ENCODE measurements at places on chromosomes 3 and 15. TPM values are rescaled to one million over a fixed set of nuclear protein-coding genes. Genes with fewer than 3 reads are reported as not detected.

- peak; percentile 22 for DNase-seq
These were observed 1.9 kb downstream of the SLC33A1 start for GRCh38 chr3:155852341-155852740.

DNA sequence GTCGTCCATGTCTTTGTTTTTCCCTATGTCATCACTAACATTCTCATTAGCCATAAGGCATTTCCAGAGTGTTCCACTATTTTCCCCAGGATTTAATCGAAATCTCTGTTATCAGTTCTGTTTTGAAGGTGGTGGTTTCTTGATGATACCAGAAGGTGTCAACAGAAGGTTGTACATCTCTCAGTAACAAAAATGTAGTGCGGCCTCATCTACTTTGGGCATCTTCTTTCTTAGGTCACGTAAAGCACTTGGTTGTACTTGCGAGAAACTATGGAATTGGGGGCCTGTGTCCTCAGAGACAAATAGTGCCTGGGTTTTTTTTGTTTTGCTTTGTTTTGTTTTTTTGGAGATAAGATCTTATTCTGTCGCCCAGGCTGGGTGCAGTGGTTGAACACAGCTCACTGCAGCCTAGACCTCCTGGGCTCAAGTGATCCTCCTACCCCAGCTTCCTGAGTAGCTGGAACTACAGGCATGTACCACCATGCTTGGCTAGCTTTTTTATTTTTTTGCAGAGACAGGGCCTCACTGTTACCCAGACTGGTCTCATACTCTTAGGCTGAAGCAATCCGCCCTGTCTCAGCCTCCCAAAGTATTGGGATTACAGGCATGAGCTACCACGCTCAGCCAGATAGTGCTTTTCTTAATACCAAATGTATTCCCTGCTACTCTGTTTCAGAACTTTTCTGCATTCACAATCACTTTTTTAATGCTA is 61.2 kb upstream of the FURIN start:
- DNase-seq: peak; percentile 34

CILP gene
- 0.09 TPM for polyA plus RNA-seq

DNA sequence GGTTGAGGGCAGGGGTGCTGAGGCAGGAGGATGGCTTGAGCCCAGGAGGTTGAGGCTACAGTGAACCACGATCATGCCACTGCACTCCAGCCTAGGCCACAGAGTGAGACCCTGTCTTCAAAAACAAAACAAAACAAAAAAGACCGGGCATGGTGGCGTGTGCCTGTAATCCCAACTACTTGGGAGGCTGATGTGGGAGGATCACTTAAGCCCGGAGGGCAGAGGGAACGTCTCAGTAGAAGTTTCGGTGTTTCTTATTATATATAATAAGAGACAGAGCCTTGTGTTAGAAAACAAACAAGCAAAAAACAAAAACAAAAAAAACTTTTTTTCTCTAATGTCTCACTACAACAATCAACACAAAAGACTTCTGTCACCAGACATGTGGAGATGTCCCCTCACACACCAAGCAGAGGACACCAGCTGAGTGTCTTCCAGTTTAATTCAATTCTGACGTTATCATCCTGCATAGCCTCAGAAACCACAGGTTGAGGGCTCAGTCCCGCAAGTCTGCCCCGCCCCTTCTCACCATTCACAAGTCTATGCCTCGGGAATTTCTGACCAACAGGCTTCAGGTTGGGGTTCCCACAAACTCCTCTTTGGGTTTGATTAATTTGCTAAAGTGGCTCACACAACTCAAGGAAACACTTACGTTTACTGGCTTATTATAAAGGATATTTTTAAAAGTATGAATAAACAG is 24.0 kb upstream of the EIF4A2 start:
- DNase-seq: no peak

LZTFL1 gene
- polyA plus RNA-seq: 12.7 TPM

DNA sequence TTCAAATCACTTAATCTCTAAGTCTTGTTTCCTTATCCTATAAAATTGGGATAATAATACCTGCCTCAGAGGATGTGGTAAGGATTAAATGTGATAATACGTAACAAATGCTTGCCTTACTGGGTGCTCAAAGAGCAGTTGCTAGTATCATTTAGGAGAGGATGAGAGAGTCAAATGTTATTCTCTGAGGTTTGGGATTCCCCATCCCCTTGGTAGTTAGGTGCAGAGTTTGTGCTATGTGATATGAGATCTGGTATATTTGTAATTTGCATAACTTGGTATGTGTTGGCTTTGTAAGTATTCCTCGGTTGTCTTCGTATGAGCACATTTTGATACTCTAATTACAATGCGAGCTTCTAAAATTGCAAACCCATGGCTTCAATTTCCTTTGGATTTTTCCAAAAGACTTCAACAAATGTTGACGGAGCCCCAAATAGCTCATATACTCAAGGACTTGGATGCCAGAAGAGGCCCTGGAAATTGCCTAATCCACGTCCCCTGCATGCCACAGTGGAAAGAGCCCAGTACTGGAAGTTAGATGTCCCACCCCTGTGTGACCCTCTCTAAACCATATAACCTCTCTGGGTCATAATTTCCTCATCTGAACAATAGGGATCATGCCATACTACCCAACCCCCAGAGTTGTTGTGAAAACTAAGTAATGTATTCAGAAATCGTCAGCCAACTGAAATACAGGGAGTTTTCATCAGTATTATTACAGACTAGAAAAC is 85.0 kb downstream of the FBN1 start:
- DNase-seq: peak; percentile 51

DNA sequence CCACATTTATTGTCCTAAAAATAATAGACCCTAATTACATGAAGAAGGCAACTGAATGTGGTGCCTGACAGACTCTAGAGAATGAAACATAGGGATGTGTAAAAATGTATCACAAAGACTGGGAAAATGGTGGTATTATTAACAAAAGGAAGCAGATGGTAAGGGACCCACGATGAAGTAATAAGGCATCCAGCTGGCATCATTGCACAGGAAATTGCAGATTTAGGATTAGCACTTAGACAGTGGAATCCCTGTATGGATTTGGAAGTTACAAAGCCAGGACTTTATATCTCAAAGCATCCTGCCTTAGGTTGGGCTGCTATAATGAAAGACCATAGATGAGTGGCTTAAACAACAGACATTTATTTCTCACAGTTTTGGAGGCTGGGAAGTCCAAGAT is 104.3 kb downstream of the PPM1L start:
- DNase-seq: no peak

DNA sequence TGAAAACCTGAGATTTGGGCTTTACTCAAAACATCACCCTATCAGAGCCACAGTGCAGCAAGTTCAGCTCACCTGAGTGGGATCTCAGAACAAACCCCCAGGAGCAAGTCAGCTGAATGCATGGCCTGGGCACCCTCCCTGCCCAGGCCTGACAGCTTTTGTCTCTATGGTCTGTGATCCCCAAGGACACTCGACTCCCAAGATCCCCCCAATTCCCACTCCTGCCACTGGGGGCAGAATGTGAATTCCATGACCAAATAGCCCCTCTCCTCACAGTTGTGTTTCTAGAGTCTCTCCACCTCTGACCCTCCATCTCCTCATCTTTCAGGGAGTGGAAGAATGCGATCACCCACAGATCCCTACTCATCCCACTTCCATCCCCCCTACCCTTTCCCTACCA is 58.9 kb downstream of the ZNF445 start:
- no peak for DNase-seq

GRCh38 chr3:161498259-161498921 is 1.8 kb downstream of the OTOL1 start:
- no peak for DNase-seq

DNA sequence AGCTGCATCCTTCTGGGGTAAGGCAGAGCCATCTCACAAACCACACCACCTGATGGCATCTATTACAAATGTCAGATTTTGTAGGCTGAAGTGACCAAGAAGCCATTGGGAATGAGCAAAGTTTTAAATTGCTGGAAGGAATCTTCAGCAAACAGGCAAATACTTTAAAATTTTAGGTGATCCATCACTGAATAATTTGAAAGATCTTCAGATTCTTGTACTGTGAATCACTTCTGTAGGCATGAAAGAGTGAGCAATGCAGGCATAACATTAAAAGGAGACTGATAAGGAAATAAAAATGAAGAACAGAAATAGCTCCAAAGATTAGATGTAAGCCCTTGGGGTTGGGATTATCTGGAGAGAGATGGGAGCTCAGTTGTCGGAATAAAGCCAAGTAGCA is 36.0 kb upstream of the ALDH1L1 start:
- DNase-seq: peak; percentile 65

GRCh38 chr3:111594781-111595180 is 365 bp downstream of the ZBED2 start:
- no peak for DNase-seq

SLC22A13 gene
- polyA plus RNA-seq: not detected

DNA sequence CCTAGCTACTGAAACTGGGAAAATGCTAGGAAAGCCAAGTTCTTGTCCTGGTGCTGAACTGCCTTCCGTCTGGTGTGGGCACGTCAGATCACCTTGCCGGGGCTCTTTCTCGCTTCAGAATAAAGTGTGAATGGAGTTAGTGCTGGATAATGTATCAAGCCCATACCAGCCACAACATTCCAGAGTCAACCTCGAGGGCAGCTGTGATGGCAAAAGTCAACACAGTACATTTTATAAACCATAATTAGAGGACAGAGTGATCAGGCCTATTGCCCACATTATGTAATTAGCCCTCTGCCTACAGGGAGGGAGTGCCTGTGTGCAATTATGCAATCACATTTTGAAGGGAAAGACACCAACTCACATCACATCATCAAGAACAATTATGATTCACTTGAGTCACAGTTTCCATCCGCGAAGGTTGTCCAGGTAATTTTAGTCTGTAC is 165.2 kb downstream of the RORA start:
- DNase-seq: no peak

C3orf85 gene
- not detected for polyA plus RNA-seq

GRCh38 chr3:135991621-135992020 is 26.1 kb downstream of the PPP2R3A start:
- no peak for DNase-seq

GOLGA8N gene
- 0.35 TPM for polyA plus RNA-seq

ROPN1 gene
- polyA plus RNA-seq: not detected

DNA sequence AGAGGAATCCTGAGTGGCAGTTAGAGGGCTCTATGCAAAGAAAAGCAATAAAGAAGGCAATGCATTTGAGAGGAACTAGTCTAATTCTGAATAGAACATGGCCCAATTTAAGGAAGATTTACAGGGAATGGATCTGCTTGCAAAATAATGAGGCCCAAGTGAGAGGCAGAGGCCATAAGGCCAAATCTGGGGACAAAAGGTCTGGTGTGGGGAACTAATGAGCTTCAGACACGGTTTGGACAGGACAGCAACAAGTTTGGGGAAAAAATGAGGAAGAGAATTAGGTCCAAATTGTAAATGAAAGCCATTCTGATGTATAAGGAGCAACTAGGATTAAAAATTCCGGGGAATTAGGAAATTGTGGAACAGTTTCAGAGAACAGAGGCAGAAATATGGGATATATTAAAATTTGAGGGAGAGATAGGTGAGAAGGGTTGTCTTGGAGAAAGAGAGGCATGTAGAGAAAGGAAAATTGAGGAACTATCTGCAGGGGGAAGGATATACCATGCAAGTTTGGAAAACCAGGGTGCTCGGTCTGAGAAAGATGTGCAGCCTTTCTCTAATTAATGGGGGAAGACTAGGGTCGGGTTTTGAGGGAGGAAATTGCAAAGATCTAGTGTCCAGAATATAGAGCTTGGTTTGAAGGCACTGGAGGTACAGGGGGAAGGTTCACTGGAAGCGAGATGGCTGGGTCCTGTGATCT is 73.8 kb downstream of the RBPMS2 start:
- DNase-seq: no peak

- DNase-seq: no peak
These were observed 31.0 kb upstream of the AVEN start for GRCh38 chr15:34070003-34070402.

DNA sequence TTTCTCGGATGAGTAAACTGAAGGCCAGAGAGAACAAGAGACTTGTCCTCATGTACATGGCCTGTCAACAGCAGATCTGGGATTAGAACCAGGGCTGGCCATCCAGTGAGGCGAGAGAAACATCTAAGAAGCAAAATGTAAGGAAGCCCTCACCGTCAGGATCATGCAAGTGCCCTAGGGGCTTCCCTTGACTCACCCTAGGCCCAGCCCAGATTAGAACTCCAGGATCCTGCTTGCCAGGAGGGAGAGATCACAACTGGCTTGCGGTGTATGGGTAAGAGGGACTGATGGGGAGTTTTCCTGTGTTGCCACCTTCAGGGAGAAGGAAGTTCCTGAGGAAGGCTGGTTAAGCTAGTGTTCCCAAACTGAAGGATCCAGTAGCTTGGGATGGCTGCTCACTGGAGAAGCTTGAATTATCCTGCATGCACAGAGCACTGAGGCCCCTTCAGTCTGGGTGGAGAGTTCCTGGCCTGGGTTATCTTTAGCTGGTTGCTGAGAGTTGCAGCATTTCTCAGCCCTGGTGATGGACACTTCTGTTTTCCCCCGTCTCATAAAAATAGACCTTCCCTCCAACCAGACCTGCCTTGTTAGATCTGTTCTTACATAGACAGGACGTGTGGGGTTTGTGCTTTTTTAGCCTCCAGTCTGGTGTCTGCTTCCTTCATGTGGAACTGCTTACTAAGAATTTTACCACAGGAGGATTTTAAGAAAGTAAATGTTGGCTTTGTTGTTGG is 28.2 kb upstream of the XIRP1 start:
- DNase-seq: no peak

GRCh38 chr3:183930086-183930485 is 45.4 kb upstream of the PARL start:
- DNase-seq: no peak

- DNase-seq: peak; percentile 47
These were observed 107.6 kb downstream of the PIK3CB start for GRCh38 chr3:138726946-138727730.

GRCh38 chr15:39499042-39499441 is 81.8 kb upstream of the THBS1 start:
- peak; percentile 42 for DNase-seq

DNA sequence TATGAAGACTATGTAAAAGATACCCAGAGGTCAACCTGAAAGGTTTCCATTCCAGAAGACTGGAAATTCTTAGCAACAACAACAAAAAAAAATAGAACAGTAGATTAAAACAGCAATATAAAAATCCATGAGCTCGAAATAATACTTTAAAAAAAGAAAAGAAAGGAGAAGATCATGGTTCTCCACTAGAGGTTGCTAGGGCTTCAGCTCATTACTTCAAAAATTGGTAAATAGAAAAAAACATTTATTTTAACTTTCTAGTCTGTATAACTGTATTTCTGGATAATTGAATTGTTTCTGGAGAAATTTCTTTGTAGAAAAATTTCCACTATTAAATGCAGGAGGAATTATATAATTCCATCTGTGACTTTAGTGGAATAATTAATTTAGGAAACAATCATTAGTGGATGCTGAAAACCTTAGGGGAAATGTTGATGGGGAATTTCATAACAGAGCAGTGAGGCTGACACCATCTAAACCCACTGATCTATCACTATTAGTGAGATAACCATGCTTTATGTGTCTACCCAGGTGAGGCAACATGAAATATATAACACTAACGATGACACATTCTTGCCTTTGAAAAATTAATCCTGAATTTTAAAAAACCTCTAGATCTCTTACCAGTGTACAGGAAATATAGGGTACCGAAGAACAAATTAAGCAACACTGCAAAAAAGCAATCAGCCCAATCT is 62.5 kb upstream of the SNRK start:
- peak; percentile 55 for DNase-seq

USP4 gene
- 50.9 TPM for polyA plus RNA-seq
